ENCODE measurements at places on chromosomes 3 and 15.

DNA sequence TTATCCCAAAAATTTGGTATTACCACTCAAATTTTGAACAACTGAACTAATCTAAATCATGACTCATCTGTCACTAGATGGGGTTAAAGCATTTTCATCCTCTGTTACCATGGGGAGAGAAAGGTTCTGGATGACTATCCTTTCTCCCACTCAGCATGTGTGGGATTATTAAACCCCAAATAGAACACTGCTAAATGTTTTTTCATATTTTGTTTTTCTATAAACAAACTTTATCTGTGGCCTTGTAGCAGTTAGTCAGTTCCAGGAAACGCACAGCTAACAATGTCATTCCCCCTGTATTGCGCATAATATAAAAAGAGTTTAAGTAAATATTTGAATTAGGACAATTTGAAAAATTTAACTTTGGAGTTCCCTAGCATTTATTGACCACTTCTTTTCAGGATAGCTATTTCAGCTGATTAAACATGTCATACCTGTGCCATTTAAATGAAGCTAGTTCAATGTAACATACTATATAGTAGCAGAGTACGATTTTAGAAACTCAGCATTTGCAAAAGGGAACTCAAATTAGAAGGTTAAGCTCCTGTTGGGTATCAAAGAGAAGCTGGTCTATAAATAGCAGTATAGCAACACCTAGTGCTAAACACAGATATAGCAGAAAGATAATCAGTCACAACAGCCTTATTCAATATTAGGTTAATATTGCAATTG lies 9.2 kb upstream of the TMEM212 start:
- DNase-seq, result no peak

GRCh38 chr15:71093054-71094024 lies 21.9 kb upstream of the THSD4 start:
- DNase-seq, result no peak

DNA sequence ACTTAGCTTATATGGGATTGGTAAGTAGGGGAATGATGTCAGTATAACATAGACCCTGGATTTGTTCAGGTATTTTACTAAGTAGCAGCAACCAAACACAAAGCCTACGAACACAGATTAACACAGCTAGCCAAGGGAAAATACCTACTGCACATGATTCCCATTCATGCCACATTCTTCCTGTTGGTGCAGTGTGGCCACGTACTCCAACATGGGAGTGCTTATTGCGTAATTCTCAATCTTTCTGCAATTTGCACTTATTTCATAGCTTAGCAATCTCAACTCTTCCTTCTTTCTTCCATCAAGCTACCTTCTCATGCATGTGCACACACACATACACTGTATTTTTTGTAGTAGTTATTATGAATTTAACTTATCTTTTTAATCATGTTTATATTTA lies 186.8 kb downstream of the IL5RA start:
- DNase-seq, result no peak

- DNase-seq, result no peak
Measured at GRCh38 chr15:84112025-84112424, 123.5 kb upstream of the GOLGA6L4 start.

- DNase-seq, result no peak
Measured at GRCh38 chr3:104523136-104523535, 843.6 kb upstream of the ALCAM start.

DNA sequence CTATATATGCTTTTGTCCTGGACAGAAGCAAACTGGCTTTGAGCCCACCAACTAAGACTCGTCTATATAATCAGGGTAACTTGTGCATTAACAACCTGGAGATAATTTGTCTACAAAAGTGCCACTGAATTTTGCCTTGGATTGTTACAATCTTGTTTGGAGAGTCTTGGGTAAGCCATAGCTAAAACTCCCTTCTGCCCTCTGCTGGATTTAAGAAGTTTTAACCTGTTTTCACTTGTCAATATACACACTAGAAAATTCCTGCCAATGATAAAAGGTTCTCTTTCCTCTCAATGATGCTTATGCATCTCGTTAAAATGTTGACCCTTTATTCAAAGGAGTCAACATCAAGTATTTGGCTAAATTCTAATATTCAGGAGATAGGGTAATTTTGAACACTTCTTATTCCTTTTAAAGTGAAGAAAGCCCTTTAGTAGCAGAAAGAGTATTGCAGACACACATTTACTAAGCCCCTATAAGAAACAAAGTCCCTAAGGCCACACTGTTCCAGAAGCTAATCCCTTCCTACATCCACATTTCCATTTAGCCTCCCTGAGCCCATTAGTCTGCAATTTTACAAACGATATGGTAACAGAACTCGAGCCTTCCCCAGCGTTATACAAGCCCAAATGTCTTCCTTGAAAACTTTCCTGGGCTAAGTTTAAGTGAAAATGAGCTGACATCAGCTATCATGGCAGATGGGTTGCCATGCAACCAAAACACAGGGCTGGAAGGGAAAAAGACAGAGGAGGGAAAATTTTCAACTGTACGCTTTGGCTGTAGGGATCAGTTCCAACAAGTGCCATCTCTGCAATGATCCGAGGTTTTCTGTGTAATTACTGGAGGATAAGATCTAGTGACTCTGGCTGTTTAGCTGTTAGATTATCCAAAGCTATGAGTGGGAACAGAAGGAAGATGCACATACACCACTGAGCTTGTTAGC lies 75.9 kb upstream of the FGF12 start:
- DNase-seq, result no peak

GRCh38 chr15:66224946-66225345 lies 28.6 kb downstream of the MEGF11 start:
- DNase-seq, result no peak

DNA sequence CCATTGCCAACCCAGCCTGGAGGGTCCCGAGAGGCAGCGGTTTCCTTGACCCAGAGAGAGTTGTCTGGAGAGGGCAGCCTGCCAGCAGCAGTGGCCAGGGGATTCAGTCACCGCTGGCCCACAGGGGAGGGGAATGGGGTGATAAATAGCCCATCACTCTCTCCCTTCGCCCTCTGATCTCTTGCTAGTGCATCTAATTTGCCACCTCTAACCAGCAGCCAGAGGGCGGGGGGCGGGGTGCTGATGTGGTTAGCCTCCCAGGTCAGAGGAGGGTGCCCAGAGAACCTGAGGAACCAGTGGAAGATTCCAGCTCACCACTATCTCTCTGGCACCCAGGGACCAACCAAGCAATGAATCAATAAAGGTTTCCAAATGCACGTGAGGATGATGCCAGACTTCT lies 35.1 kb upstream of the SLC6A11 start:
- no peak for DNase-seq

GRCh38 chr15:62603742-62604141 lies 438.7 kb upstream of the C2CD4B start:
- DNase-seq, result no peak

- no peak for DNase-seq
Measured at GRCh38 chr3:146496251-146496650, 26.9 kb upstream of the PLSCR2 start.

All from neural crest cell (in vitro differentiated cells).